Urinary bladder (tissue), 4 donors: ENCODE measurements at places on chromosomes 6 and 20. TPM values are rescaled to one million over a fixed set of nuclear protein-coding genes. Genes with fewer than 3 reads are reported as not detected.

GRCh38 chr6:132084811-132085509, 133.8 kb upstream of the CCN2 start:
- peak; percentile 18 for DNase-seq

The ARFGEF3 gene
- total RNA-seq = 9.6 TPM

The PRICKLE4 gene
- 3.1 TPM for total RNA-seq

The MRPL14 gene
- 27.4 TPM for total RNA-seq

- no peak for DNase-seq
Measured at GRCh38 chr6:166834049-166834448, 122.3 kb downstream of the RNASET2 start.

- DNase-seq = no peak
Measured at GRCh38 chr6:169723200-169723909, 945 bp downstream of the PHF10 start.

The ESR1 gene
- total RNA-seq = 6.9 TPM

GRCh38 chr6:139376017-139376330, 1.5 kb upstream of the CITED2 start:
- DNase-seq = no peak

The RALGAPB gene
- 52.5 TPM for total RNA-seq

The GPX5 gene
- total RNA-seq = not detected

- no peak for DNase-seq
Measured at GRCh38 chr20:57432862-57433491, 41.8 kb downstream of the RBM38 start.

- DNase-seq = no peak
Measured at GRCh38 chr6:2793534-2794151, 28.4 kb downstream of the WRNIP1 start.

- no peak for DNase-seq
Measured at GRCh38 chr6:97203343-97203742, 79.7 kb downstream of the MMS22L start.

DNA sequence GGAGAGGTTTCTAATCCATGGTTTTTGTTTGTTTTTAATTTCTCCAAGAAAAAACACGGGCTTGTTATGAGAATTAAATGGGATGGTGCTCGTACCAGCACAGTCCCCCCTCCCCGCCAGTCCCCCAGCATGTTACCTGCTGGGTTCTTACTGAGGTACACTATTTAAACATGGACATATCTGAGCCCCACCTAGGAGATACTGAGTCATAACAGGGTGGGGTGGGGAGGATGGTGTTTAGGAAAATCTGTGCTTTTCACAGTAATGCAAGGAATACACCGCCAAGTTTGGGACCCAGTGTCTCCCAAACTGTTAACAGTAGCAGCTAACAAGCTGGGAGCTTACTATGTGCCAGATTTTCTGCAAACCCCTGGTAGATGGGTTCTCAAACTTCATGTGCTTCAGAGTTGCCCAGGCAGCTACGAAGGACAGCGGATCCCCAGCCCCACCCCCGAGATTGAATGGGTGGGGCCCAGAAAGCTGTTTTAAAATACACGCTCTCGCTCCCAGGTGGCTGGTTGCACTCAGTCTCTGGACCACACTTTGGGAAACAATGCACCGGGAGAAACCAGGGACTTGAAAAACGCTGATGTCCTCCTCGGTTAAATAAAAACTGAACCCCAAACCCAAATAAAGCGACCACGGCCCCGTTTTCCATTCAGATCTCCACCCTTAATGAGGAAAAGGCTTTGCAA, 995 bp downstream of the ZFP64 start:
- DNase-seq = peak; percentile 11

The BTBD9 gene
- total RNA-seq = 34.2 TPM

- no peak for DNase-seq
Measured at GRCh38 chr6:31769684-31770371, 7.3 kb downstream of the VWA7 start.

The RAD21L1 gene
- total RNA-seq = not detected

DNA sequence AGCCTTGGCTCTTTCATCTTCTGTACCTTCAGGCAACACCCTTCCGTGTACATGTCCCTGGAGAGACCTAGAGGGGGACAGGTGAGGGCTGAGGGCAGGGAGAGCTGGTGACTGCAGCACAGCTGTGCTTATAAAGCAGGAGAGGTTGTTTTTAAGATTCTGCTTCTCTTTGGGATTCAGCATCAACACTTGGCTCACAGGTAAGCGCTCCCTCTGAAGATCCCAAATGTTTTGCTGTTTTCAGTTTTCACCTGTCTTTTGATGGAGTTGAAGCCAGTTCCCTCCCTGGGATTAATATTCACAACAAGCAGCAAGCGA, 19.4 kb upstream of the TRAF3IP2 start:
- DNase-seq = no peak

GRCh38 chr20:8304124-8304816, 172.2 kb downstream of the PLCB1 start:
- no peak for DNase-seq

GRCh38 chr20:14332866-14333265, 4.5 kb downstream of the FLRT3 start:
- DNase-seq = no peak

The APOM gene
- total RNA-seq = 0.69 TPM

The SLC26A8 gene
- 0.11 TPM for total RNA-seq

GRCh38 chr6:101537753-101538316, 144.3 kb downstream of the GRIK2 start:
- DNase-seq = no peak

The CYP39A1 gene
- total RNA-seq = 13.3 TPM

GRCh38 chr6:88780714-88781389, 182.6 kb downstream of the RNGTT start:
- DNase-seq = peak; percentile 6

GRCh38 chr6:73349311-73349710, 4.8 kb downstream of the DPPA5 start:
- no peak for DNase-seq

The OR2H2 gene
- total RNA-seq = not detected

GRCh38 chr6:82953871-82954270, 111.8 kb downstream of the UBE3D start:
- no peak for DNase-seq

- DNase-seq = peak; percentile 97
Measured at GRCh38 chr6:26157251-26158075, 70.2 kb downstream of the HFE start.
